Renal cortical epithelial cell (primary cell): ENCODE measurements at places on chromosomes 5 and 9.
A peak's percentile ranks its signal among the peaks of the same experiment; 100 is the strongest.

DNA sequence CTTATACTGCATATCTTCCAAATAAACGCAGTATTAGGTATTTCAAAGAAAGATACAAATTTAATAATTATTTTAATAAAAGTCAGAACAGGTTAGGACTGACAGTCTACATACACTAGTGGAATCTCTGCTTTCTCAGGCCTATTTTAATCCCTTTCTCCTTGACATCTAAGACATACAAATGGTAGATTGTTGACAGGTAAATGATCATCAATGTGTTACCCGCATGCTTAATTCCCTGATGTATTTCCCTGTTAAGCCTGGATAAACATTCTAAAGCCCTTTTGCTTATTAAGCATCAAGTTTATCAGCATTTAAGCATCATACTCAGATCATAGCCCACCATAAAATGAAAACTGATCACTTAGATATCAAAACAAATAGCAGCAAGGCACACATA, 576.7 kb downstream of the PTPRD start:
- DNase-seq, result no peak

GRCh38 chr9:77750981-77751340, 102.8 kb upstream of the GNA14 start:
- DNase-seq, result no peak

DNA sequence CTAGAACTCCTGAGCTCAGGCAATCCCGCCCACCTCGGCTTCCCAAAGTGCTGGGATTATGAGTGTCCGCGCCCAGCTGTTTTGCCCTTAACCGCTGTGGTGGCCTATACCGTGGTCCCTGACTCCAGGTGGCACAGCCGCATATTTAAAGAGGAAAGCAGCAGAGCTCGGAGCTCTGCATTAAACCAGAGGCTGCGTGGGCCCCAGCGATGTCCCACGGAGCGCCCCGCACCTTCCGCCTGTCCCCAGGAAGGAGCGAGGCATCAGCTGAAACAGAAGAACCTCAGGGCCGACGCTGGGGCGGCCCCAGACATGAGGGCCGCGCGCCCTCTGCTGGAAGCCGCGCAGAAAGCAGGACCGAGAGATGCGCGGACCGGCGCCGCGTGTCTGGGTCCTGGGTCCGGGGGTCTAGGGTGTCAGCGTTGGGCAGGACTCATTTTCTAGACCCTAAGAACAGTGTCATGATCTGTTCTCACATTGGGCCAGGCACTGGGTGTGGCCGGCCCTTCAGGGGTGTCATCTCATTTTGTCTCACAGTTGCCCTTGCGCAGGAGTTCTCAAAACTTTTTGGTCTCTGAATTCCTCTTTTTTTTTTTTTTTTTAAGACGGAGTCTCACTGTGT, 37.7 kb downstream of the LAMC3 start:
- DNase-seq, result peak; percentile 15

DNA sequence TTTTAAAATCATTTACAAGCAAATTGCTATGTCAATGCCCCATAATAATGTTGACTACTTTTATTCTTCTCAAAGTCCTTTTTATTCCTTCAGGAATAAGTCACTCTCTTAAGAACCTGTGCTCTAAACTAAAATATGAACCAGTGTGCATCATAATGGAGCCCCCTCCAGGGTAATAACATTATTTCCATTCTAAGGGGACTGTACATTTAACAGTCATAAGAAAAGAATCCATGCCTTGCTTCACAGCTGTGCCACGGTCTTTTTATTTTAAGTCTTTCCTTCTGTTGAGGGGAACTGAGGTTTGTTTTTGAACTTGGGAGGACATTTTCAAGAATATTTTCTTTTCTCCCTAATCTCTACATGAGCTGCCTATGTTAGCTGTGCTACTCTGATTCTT, 297.6 kb downstream of the MAN2A1 start:
- no peak for DNase-seq

GRCh38 chr5:154447089-154447725, 1.4 kb downstream of the SAP30L start:
- no peak for DNase-seq

DNA sequence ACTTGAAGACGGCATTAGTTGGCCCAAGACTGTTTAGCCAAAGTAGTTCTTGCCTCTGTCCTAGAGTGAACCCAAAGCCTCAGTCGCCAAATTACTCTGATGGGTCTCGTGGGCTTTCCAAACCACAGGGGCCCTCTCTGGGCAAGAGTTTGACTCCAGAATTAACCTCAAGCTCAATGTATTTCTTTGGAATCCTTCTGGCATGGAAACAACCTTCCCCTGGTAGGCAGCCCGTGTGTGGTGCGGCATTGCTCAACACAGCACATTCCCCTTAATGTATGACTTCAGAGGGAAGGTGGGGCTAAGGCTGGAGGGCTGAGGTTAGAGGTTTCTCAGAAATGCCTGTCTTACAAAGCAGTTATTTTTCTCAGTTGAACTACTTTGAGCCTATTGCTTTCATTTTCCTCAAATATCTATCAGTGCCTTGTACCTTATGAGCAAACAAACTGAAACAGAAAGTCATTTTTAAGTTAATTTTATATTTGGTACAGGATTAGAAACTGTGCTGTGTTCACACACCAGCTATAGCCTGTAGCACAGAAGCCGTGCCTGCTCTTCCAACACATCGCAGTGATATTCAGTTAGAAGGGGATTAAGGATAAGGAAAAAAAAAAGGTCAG, 123.9 kb upstream of the HAPLN1 start:
- peak; percentile 49 for DNase-seq

DNA sequence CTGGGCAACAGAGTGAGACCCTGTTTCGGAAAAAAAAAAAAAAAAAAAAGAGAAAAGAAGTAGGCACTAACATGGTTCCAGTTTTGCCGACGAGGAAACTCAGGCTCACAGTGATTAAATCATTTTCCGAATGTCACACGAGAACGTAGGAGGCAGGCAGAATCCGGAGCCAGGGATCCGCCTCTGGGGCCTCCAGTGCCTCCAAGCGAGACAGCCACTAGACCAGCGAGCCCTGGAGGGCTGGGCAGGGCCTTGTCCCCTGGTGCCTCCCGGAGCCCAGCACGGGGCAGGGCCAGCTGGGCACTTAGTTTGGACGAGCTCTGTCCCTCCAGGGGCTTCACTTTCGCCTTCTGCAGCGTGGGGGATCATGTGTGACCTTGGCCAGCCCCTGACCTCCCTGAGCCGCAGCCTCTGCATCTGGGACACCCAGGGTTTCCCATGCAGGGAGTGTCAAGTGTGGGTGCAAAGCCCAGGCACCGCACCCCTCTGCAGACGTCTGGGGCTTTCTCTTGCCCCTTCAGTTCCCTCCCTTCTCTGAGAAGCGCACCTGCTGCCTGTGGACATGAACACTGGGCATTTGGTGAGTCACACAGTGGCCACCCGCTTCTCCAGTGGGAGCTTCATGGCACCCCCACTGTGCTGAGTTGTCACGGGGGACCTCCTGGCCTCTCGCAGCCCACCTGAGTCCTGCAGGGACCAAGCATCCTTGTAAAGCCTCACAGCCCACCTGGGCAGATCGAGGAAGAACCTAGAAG, 80.3 kb downstream of the RXRA start:
- peak; percentile 33 for DNase-seq

GRCh38 chr5:98050583-98050982, 722.9 kb upstream of the RGMB start:
- peak; percentile 31 for DNase-seq

- no peak for DNase-seq
These were observed 217.0 kb downstream of the DOCK8 start for GRCh38 chr9:431701-432100.

DNA sequence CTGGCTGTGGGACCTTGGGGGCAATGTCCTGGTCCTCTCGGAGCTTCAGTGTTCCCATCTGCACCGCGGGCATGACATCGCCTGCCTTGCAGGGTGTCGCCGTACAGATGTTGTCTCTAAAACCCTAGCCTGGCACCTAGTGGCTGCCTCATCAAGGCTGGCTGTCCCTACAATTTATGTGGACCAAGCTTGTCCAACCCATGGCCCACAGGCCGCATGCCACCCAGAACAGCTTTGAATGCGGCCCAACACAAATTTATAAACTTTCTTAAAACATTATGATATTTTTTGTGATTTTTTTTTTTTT, 18.3 kb upstream of the ASS1 start:
- no peak for DNase-seq

DNA sequence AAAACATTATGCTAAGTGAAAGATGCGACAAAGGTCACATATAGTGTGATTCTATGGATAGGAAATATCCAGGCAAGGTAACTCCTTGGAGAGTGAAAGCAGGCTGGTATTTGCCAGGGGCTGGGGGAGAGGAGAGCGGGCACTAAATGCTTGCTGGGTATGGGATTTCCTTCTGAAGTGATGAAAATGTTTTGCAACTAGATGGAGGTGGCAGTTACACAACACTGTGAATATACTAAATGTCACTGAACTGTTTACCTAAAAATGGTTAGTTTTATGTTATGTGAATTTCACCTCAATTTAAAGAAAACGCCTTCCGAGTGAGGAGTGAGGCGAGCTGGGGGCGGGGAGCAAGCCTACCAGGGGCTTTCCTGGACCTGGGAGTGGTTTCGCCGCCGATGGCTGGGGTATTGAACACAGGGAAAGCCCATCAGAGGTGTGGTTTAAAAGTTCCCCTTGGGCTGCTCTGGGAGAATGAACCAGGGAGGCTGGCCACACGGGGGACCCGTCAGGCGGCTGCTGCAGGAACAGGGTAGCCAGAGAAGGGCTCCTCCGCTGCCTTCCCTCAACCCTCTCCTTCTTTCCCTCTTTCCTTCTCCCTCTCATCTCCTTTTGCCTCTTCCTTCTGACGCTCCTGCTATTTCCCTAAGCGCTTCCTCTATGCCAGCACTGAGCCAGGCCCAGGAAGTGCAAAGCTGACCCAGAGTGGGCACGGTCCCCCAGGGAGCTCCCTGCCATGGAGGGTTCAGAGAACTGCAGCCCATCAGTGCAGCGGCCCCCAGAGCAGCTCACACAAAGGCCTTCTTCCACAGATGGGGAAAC, 4.9 kb downstream of the AKNA start:
- DNase-seq, result no peak

GRCh38 chr5:119355685-119356611, at the start of gene TNFAIP8:
TSS of gene TNFAIP8 (plus strand) at chr5:119356019. CDS start at chr5:119356091, 72 bp downstream.
- peak; percentile 47 for DNase-seq

GRCh38 chr9:131382850-131383729, 10.8 kb upstream of the PRRC2B start:
- DNase-seq, result peak; percentile 87

GRCh38 chr5:132775476-132775961, 1.5 kb downstream of the SEPTIN8 start:
- DNase-seq, result peak; percentile 88

DNA sequence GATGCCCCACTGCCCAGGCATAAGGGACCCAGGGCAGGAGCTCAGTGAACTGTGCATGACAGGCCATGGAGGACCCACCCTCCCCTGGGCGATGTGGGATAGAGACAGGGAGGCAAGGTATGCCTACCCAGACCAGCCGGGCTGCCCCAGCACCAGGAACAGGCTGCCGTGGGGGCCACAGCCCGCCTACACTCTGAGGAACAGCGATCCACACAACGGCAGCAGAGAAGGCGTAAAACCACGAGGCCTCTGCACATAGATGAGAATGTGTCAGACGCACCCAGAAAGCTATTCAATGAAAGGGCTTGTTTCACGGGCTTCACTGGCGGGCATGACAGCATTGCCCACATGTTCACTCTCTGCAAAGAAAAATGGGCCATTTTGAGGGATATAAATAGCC, 49.5 kb downstream of the SEMA4D start:
- DNase-seq, result no peak

DNA sequence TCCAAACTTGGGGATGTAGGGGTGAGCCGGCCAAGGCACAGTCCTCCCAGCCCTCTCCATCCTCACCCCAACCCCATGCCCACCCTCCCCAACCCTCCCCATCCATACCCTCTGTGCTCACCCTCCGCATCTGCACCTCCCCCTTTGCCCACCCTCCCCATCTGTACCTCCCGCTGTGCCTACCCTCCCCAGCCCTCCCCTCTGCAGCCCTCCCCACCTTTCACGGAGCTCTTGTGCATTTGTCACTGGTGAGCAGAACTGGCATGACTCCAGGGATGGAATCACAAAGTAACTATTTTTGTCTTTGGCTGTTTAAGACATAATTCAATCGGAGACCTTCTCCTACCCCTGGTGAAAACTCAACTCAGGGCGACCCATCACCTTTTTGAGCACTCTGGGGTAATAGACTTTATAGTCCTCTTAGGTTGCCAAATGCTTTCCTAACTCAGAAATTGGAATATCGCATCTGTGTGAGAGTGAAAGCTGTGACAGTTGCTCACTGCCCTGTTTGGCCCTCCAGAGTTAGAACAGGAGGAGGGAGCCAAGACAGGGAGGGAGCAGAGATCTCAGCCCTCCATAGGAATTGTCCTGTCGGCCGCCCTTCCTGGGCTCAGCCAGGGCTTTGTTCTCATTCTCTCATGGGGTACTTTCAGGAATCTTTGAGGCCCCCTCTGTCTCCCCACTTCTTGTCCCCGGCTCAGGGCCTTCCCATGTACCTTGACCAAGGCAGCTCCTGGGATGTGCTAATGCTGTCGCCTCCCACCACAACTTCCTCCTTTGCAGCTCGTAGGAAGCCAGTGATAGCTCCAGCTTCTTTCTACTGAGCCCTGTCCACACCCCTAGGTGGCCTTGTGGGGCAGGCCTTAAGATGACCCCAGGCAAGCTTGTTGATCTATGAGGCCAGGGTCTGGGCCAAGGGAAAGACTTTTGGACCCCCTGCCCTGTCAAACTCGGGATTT, 36.2 kb downstream of the OTULIN start:
- no peak for DNase-seq

- no peak for DNase-seq
These were observed 169.3 kb downstream of the PAX5 start for GRCh38 chr9:36864491-36865410.
